ENCODE measurements at places on chromosomes 5 and 9. TPM values are rescaled to one million over a fixed set of nuclear protein-coding genes. Genes with fewer than 3 reads are reported as not detected.

DNA sequence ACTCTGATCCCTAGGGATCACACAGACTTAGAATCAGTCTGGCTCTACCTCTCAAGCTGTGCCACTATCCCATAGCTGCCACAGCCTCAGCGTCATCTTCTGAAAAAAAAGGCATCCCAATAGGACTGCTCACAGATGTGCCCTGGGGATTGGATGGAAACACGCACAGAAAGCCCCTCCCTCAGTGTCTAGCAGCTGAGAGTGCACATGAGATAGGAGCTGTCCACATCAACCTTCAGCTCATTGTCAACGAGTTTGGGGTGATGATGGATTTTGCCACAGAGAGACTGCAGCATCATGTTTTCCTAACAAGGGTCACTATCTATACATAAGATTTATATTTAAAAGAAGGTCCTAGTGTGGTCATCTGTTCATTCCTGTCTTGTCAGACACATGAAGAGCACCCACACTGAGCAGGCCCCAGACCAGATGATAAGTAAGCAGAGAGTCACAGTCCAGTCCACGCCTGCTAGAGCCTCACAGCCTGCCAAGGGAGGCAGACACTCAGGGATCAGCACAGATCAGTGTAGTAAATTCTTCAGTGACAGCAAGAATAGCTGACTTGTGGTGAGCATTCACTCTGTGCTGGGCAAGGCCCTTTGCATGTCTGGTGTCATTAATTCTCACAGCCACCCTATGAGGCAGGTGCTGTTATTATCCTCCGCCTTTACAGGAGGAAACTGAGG, 25.8 kb downstream of the AFAP1L1 start:
- DNase-seq = no peak

DNA sequence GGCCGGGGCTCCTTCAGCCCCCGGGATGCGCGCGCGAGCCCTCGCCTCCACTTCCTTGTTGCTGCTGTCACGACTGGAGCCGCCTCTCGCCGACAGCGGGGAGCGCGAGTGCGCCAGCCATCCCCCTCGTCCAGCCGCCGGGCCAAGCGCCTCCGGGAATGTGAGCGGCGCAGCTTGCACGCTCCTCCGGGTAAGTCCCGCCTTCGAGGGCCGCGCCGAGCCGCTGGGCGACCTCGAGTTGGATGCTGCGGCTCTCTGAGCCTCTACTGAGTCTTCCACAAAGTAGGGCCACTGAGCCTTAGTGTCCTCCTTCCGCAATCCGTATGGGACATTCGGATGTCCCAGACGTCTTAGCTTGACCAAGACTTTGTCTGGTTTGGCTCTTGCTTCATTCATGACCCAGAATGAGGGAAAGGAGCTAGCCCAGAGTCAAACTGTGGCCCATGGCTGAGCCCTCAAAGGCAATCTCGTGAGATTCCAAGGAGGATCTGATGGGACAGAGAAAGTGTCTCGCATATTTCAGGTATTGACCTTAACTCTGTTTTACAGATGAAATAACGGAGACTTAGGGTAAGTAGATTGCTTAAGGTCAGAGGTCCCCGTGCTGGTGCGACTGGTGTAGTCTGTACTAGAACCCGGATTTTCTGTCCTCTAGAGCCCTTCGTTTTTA, 586 bp downstream of the HMGXB3 start:
- peak; percentile 62 for DNase-seq

- no peak for DNase-seq
These were observed 88.3 kb downstream of the MTAP start for GRCh38 chr9:21890696-21891095.

DNA sequence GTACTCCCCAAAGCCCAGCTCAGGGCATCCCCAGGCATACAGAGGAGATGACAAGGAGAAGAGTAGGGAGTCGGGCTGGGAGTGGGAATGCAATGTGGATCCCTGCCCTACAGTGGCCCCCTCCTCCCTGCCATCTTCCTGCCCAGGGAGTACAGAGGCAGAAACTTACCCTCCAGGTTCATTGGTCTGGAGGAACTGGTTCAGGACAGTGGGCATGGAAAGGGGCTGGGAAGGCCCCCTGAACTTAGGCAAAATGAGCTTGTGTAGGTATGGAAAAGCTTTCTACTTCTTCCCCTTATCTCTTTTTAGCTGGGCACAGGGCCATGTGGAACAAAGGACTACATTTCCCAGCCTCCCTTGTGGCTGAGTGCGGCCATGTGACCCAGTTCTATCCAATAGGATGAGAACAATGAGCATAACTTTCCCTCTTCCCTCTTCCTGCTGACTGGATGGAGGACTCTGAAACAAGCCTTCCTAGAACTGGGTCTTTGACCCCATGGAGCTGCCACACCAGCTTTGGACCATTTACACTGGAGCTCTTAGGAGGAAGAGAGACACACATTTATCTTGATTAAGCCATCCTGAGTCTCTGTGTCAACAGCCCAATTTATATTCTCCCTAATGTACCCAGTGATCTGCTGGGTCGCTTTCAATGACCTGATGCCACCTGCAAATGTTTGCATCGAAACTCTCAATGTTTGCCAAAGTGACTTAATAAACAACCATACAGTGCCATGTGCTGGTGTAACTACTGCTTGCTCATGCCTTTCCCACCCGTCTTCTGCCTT, 25.0 kb upstream of the HMCN2 start:
- DNase-seq = no peak

- DNase-seq = no peak
These were observed 663.2 kb upstream of the RGMB start for GRCh38 chr5:98110282-98110691.

Gene AKNA
- total RNA-seq = 469 TPM

DNA sequence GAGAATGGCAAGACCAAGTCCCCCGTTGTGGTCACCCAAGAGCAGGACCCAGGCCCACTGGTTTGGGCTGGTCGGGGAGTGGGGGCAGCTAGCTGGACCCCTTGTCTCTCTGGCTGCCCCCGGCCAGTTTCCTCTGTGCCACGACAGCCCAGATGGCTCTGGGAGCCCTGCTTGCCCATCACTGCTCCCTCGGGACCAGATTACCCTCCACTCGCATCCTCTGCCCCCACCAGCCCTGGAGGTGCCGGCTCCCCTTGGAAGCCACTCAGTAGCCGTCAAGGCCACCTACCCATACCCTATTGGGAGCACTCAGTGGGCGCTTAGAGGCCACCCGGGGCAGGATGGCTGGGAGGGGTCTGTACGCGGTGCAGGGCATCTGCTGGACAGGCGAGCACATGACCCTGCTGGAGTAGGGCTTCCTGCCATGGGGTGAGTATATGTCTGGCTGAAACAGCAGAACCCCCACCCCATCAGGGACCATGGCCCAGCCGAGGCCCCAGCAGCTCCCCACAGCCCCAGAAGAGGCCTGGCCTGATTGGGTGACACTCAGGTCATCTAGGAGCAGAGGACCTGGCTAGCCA, 70.0 kb downstream of the ZNF354C start:
- no peak for DNase-seq

DNA sequence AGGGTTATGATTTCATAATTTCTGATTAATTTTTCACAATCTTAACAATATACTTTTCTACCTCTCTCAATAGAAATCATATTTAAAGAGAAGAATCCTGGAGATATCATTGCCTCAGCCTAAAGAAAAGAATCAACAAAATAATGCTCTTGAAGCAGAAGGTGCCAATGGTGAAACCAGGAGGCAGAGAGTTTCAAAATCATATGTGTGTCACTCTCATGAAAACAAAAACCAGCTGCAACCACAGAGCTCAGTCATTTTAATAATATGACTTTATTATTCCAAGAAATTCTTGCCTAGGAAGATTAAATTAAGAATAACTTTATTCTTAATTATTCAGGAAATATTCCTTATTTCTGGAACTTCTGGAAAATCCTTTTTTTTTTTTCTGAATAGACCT, 266.8 kb upstream of the ACTBL2 start:
- no peak for DNase-seq

DNA sequence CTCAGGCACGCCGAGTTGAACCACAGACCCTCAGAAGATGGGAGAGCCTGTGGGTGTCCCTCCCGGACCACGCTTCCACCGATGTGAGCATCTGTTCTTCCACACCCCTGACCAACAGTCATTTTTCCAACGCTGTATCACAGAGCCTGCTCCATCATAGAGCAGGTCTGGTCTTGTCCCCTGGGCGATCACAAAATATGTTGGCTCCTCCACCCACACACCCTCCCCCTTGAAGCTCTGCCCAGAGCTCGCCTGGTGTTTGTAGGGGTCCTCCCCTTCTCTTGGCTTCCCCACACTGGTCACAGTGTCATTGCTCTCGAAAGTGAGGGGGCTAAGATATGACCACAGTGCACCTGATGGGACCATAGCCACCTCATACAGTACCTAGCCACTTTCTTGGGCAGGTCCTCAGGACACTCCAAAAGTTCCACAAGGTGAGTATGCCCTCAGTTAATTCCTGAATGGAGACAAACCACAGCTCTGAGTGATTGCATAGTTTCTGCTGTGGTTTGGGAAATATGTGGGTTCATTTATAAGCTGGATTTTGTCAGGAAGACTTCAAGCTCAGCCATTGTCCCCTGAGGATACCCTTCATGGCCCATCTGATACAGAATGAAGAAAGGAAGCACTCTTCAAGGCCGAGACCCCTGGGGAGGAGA, 3.5 kb upstream of the ZNF618 start:
- no peak for DNase-seq

Gene SHISAL2B
- not detected for total RNA-seq

Gene DCAF12
- 54.8 TPM for total RNA-seq

DNA sequence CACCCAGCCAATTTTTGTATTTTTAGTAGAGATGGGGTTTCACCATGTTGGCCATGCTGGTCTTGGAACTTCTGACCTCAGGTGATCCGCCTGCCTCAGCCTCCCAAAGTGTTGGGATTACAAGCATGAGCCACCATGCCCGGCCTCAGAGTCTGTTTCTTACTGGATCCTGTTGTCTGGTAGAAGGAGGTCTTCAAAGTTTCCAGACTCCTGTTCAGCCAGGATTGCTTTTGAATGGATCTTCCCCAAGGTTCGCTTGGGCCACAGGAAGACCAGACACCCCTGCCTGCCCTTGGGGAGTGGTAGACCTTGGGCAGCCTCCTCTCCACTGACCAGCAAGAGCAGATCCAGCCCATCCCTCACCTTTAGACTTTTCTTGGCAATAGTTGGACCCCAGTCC, 7.6 kb upstream of the LCN2 start:
- no peak for DNase-seq

DNA sequence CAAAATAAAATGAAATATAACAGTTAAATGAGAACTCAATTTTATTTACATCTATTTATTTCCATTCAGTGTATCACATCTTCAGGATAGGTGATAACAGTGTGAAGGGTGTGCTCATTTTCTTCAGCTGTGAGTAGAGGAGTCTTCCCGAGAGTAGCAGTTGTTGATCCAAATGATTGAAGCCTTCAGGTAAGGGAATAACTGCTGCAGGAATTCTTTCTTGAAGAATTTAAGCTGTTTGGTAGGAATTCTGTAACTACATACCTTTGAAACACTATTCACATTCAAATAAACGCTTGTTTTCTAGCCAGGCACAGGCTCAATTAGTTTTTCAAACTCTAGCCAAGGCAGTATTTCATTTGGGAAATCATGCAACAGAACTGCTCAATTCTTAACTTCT, 15.3 kb downstream of the SRP19 start:
- no peak for DNase-seq

DNA sequence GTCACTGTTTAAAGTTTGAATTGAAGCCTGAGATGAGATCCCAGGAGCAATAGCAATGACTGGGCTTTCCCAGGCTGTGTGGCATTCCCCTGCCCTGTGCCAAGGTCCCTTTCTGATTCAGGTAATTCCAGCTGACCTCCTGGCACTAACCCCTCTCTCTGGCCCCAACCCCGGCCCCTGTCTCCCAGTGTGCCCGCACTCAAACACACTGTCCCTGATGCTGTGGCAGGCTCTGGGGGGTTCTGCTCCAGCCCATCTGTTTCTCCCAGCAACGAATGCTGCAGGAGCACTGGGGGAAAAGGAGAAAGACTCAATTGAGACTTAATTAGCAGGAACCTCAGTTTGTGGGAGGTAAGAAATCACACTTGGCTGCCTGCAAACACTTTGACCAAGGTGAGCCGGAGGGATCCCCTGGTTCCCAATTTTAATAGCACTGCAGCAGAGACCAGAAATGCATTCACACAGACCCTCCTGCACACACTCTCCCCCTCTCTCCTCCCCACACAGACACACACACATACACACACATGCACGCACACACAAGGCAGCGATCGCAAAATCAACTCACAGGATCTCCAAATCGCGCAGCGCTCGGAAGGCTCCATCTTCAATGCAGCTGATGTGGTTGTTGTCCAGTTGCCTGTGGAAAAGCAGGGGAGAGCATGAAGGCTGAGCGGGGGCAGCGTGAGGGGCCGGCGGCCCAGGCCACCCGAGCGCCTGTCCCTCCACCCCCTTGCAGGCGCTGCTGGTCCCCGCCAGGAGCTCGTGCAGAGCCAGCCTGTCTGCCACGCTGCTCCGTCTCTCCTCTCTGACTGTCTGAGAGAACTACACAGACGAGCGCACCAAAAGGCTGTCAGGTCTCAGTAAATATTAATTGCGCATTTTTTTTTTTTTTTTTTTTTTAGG, 265.1 kb upstream of the PANK3 start:
- no peak for DNase-seq

Gene MRPS30
- total RNA-seq = 41.6 TPM

DNA sequence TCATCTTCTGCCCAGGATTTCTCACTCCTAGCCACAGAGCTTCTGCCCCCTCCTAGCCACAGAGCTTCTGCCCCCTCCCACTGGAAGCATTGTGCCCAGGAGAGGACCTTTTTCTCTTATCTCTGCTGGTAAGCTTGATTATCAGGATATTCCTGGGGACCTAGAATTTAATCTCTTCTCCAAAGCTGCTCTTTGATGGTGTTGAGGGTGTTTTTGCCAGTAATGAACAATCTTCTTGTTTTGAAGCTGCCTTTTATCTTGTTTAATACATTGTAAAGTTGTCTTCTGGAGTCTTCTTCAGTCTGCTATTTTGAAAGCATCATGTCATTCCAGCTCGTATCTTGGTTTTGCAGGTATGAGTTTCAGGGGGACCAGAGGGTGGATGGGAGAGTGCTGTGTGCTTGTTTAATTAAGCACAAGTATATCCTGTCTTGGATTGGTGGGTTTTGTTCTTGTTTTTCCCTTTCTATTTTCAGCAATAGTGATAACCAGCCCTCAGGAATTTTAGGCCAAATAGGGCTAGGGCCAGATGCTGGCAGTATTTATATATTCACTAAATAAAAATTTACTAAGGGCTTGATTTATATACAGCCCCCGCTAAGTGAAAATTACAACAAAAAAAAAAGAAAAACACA, 214.0 kb upstream of the DMRT1 start:
- DNase-seq = no peak

DNA sequence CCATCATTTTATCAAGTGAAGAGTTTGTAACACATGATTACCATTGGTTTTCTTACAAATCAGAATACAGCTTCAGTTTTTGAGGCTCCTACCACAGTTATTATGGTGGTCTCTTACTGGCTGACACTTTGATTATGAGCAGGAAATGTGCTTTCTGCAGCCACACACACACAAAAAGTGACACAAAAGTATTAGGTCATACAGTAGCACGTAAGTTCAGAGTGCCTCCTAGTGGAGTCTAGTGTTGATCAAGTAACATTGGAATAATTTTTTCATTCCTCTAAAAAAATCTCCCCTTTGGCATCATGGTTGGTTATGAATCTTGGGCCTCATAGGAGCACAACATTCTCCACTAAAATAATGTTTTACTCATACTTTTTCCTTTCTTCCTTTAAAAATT, 37.6 kb downstream of the PAM start:
- no peak for DNase-seq

GRCh38 chr5:136011414-136012001, 17.3 kb upstream of the TGFBI start:
- DNase-seq = no peak
